ENCODE measurements at places on chromosomes 16 and 17.

DNA sequence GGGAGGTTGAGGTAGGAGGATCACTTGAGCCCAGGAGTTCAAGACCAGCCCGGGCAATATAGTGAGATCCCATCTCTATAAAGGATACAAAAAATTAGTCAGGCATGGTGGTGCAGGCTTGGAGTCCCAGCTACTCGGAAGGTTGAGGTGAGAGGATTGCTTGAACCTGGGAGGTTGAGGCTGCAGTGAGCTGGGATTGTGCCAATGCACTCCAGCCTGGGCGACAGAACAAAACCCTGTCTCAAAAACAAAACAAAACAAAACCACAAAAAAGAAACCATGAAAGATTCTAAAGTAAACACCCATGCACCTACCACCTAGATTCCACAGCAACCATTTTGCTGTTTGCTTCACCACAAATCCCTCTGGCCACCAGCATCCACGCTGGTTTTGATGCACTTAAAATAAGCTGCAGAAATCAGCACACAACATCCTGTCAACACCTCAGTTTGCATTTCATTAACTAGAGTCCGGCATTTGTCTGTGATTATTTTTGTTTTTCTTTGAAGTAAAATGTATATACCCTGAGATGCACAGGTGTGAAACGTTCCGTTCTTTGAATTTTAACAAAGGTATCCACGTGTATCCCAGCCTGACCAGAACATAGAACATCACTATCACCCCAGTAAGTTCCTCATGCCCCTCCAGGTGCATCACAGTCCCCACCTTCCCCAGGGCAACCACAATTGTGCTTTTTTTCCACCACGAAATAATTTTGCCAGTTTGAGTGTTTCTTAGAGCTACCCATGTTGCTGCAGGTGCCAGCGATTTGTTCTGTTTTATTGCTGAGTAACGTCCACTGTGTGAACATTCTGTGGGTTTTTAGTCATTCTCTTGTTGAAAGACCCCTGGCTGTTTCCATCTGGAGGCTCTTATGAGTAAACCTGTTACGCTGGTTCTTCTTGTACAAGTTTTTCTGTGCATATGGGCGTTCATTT is 191.5 kb downstream of the SEC14L1 start:
- DNase-seq = no peak

GRCh38 chr16:86355951-86356350 is 154.4 kb upstream of the FOXF1 start:
- DNase-seq = no peak

- DNase-seq = no peak
These were observed 53.3 kb downstream of the GOSR1 start for GRCh38 chr17:30530346-30531025.

- no peak for DNase-seq
These were observed 13.5 kb downstream of the FASN start for GRCh38 chr17:82084373-82085030.

GRCh38 chr17:2157081-2157480 is 102.2 kb downstream of the HIC1 start:
- no peak for DNase-seq

DNA sequence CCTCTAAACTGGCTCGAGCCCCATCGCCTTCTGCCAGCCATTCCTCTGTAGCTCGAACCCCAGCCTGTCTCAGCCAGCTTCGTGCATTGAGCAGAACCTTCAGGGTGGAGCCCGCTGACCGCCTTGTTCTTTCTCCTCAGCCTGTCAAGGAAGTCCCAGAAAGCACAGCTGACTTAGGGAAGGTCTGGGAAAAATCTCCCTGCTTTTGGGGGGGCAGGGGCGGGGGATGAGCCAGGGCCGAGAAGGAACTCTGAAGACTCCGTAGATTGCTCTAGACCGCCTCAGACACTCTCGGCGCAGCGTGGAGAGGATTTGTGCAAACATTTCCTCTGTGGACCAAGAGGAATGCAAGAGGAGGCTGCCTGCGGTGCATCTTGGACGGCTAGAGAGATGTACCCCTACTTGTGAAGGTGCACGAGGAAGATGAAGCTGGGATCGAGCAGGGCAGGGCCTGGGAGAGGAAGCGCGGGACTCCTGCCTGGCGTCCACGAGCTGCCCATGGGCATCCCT is at the start of gene GLP2R:
Gene GLP2R (plus strand): TSS at position 284 of the 510 bp plus-strand sequence. CDS start 140 bp downstream, at position 424.
- no peak for DNase-seq

- DNase-seq = peak; percentile 45
These were observed 611.3 kb upstream of the SALL1 start for GRCh38 chr16:51762081-51762996.

GRCh38 chr16:68236137-68236825 is 354 bp upstream of the ESRP2 start:
- peak; percentile 80 for DNase-seq

GRCh38 chr16:58127033-58127556 is 2.1 kb downstream of the CFAP20 start:
- no peak for DNase-seq

DNA sequence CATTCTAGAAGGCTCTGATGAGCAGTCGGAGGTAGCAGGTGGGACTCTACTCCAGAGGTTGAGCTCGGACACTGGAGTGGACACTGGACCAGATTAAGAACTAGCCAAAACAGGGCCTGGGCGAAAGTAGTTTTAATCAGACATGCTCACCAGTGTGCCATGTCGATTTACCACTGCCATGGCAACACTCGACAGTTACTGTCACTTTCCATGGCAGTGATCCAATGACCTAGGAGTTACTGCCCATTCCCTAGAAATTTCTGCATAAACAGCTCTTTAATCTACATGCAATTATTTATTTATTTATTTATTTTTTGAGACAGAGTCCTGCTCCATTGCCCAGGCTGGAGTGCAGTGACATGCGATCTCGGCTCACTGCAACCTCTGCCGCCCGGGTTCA is 7.2 kb upstream of the METTL9 start:
- no peak for DNase-seq

DNA sequence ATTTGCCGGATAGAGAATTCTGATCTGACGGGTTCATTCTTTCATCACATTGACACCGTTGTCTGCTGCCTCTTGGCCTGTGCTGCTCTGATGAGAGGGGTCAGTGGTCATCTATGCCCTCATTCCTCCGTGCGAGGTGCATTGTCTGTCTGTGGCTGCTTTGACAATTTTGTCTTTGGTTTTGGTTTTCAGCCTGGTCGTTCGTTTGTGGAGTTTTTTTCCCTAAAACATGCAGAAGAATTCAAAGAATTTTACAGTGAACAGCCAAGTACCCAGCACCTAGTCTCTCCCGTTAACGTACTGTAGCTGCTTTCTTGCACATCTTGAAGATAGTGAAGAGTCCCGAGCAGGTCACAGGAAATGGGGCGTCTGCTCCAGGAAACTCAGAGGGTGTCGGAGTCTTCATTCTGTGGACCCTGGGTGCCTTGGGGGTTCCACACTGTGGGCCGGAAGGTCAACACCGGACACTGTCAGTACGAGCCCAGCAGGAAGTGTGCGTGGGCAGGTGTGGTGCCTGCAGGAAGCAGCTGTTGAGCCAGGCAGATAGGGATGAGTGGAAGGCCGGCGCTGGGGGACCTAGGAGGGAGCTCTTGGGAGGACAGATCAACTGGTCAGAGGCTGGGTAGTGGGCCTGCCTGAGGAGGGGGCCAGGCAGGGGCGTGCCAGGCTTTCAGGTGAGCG is 28.2 kb downstream of the CRAMP1 start:
- DNase-seq = no peak

DNA sequence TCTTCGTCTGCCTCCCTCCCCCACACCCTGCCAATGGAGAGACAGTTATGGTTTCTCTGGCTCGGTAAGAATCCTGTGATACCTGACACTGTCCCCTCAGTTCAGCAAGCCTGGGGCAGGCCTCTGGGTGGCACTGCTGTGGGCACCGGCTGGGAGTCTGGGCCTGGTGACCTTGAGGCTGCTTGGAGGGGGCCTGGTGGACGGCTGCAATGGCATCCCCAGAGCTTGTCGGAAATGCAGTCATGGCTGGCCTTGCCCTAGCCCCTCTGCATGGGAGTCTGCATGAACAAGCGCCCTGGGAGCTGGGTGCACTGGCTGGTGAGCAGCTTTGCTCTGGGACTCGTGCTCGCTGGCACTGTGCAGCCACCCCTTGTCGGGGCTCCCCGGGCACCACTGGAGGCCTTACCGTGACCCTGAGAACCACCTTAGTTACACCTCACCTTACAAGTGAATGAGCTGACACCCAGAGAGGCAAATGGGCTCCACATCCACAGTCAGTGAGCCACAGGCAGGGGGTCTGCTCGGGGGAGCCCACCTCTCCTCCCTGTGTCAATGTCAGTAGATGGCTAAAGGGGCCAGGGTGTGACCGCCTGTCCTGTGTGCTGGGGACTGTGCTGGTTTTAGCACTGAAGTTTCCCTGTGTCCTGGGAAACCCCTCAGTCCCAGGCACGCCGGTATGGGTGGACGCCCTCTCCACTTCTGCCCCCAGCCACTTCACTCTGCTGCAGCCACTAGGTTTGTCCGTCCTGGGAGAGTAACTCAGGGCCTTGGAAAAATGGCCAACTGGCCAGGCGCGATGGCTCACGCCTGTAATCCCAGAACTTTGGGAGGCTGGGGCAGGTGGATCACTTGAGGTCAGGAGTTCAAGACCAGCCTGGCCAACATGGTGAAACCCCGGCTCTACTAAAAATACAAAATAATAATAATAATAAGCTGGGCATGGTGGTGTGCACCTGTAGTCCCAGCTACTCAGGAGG is 1.4 kb downstream of the LGALS3BP start:
- DNase-seq = peak; percentile 35

GRCh38 chr17:57755480-57756070 is 10.5 kb upstream of the CCDC182 start:
- no peak for DNase-seq

- no peak for DNase-seq
These were observed 44.8 kb downstream of the BEAN1 start for GRCh38 chr16:66471716-66472393.

DNA sequence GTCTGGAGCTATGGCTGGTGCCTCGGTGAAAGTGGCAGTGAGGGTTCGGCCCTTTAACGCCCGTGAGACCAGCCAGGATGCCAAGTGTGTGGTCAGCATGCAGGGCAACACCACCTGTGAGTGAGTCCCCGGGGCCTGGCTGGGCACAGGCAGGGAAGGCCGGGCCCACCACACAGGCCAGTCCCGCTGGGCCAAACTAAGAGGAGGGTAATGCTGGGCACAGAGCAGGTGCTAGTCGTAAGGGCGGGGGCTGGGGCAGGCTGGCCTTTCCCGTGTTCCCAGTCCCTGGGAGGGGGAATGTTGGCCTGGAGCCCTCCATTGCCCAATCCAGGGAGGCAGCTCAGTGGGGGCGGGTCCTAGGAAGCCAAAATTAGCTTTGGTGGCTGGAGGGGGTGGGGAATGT is 2.5 kb downstream of the KIF1C start:
- no peak for DNase-seq

GRCh38 chr17:42027590-42027889 is 7.7 kb downstream of the NKIRAS2 start:
- DNase-seq = no peak
